ENCODE measurements at places on chromosomes 7 and 10.

- H3K36me3 ChIP-seq, result no peaks in the 10 kb centered on the region
- no peak overlapping the region for H3K4me3 ChIP-seq
- no peak for DNase-seq
- no peaks in the 10 kb centered on the region for H3K27me3 ChIP-seq
- no peaks in the 10 kb centered on the region for H3K4me1 ChIP-seq
These were observed 160.1 kb upstream of the TNS3 start for GRCh38 chr7:47741984-47742383.

DNA sequence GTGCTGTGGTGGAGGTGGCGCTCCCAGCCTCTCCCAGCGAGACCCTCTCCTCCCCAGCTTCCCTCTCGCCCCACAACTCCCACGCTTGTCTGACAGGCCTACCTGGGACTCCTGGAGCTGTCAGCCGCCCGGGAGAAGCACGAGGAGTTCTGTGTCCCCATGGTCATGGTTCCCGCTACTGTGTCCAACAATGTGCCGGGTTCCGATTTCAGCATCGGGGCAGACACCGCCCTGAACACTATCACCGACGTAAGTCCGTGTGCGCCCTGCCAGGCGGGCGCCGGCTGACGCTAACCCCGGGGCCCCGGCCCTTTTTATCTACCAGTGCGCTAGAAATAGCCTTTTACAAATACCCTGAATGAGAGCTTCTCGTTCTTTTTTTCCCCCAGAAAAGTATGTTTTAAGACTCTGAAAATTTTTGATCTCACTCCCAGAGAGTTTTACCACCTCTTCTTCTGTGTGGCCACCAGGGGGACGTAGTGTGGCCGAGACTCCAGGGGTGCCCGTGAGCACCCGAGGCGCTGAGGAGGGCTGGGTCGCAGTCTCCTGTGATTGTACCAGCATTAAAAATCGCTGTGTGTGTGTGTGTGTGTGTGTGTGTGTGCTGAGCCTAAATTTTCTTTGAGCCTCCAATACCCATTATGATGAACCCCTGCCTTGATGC, 52.6 kb downstream of the PFKP start:
- H3K36me3 ChIP-seq, result peaks cover 9% of the 10 kb centered on the region
- no peak overlapping the region for H3K4me3 ChIP-seq
- DNase-seq, result no peak

GRCh38 chr7:138510003-138510402, 49.9 kb downstream of the TRIM24 start:
- no peak overlapping the region for H3K27ac ChIP-seq
- H3K27me3 ChIP-seq, result no peaks in the 10 kb centered on the region

DNA sequence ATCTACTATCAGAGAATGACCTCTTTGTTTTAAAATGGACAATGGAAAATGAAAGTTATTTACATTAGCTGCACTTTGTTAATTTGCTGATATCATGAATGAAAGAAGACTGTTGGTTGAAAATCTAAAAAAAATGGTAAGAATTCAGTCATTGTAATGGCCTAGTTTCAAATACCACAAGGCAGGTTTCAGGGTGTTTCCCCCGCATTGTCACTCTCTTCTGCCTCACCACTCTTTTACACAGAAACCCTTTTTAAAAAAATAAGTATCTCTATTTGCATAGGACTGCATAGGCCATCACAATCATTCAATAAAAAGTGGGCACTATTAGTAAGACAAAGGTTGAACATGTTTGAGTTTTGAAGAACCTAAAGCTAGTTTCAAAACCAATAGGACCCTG, 737.1 kb downstream of the INHBA start:
- no peaks in the 10 kb centered on the region for H3K36me3 ChIP-seq
- DNase-seq, result no peak
- no peak overlapping the region for H3K27ac ChIP-seq
- H3K27me3 ChIP-seq, result no peaks in the 10 kb centered on the region

All from CD8-positive, alpha-beta memory T cell (primary cell).